ENCODE measurements at places on chromosomes 5 and 9. TPM values are rescaled to one million over a fixed set of nuclear protein-coding genes. Genes with fewer than 3 reads are reported as not detected.

PDE8B gene
- polyA plus RNA-seq: 8.3 TPM

RAB3C gene
- polyA plus RNA-seq: 6.4 TPM

ANKRD34B gene
- not detected for polyA plus RNA-seq

TMED7 gene
- polyA plus RNA-seq: 88.1 TPM

OR13C4 gene
- not detected for polyA plus RNA-seq

ACER2 gene
- polyA plus RNA-seq: 1.1 TPM

SH2D3C gene
- 2.2 TPM for polyA plus RNA-seq

SLC34A3 gene
- 4.7 TPM for polyA plus RNA-seq

EQTN gene
- not detected for polyA plus RNA-seq

UBE2QL1 gene
- not detected for polyA plus RNA-seq

SHC3 gene
- polyA plus RNA-seq: 1.5 TPM

SLC30A5 gene
- polyA plus RNA-seq: 54.3 TPM

TMEM171 gene
- polyA plus RNA-seq: 2.0 TPM

CDH18 gene
- polyA plus RNA-seq: 0.71 TPM

C7 gene
- 7.7 TPM for polyA plus RNA-seq

AFF4 gene
- 46.2 TPM for polyA plus RNA-seq

All from hepatocyte (in vitro differentiated cells).